T-helper 1 cell (primary cell): ENCODE measurements at places on chromosomes 7 and 10.

GRCh38 chr7:11404355-11404754, 427.6 kb downstream of the THSD7A start:
- no peak for DNase-seq

DNA sequence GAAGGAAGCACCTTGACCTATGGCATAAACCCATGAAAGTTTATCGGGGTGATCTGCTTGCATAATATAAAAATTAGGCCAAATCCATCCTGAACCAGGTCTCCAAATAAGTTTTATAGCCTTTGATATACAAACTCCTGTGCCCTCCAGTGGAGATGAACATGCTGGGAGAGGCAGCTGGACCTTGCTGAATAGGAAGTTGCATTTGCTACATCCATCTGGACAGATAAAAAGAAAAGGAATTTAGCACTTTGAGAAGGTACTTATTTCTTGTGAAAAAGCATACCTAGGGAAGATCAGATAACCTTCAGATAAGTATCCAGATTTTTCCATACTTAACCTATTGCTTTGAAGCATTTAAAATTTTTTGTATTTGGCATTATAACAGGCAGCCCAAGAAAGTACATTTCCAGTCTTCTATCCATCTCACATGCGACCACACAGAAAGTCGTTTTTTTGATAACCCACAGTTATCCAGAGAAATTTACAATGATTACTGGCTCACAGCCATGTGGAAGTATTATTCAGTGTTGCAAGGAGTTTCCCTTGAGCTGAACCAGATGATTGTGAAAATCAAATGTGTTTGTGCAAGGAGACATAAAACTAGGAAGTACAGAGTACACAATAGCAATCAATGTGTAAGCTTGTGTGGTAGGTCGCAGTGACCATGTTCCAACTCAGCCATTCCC, 124.4 kb upstream of the STK17A start:
- DNase-seq = no peak

- no peak for DNase-seq
These were observed 13.8 kb downstream of the BAIAP2L1 start for GRCh38 chr7:98387131-98387530.

DNA sequence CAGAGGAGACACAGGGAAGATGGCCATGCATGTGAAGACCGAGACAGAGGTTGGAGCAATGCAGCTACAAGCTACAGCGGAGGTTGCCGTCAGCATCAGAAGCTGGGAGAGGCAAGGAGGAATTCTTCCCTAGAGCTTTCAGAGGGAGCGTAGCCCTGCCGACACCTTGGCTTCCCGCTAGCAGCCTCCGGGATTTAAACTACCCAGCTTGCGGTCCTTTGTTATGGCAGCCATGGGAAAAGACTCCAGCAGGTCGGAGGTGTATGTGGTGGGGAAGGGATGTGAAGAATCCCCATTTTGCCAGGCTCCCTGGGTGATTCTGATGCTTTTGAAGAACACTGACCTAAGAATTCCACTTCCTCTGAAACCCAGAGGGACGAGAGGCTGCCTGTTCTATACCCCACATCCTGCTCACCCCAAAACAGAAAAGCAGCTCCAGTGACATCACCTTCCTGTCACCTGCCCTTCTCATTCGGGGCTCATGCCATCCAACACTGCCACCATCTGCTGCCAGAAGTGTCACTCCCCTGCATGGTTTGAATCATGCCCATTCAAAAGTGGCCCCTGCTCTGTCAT, 3.3 kb upstream of the SEPHS1 start:
- no peak for DNase-seq

- DNase-seq = no peak
These were observed 236.9 kb downstream of the SLC25A13 start for GRCh38 chr7:96084881-96085553.

GRCh38 chr7:139737221-139738100, 40.3 kb downstream of the HIPK2 start:
- no peak for DNase-seq

- DNase-seq = peak; percentile 14
These were observed 25.5 kb downstream of the LDB3 start for GRCh38 chr10:86693721-86694369.

GRCh38 chr7:65454469-65454868, 80.8 kb downstream of the ZNF92 start:
- no peak for DNase-seq

- DNase-seq = no peak
These were observed 12.3 kb downstream of the ERCC6 start for GRCh38 chr10:49526619-49527018.

GRCh38 chr10:88922041-88922440, 30.5 kb downstream of the ACTA2 start:
- DNase-seq = no peak

DNA sequence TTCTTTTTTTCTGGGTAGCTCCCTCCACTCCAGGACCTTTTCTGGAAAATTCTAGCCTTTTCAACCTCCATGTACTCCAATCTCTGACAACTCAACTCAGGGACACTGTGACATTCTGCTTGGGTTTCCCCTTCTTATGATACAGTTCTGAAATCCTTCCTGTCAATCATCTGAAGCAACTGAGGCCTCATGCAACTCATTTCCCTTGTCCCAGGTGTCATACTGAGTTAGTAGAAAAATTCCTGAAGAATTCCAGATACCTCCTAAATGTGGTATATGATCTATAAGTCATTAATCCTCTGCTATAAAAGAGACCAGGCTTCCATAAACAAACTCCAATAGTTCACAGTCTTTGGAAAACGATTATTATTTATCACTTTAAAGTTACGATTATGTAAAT, 43.0 kb upstream of the MYO3A start:
- no peak for DNase-seq

GRCh38 chr10:131785121-131785460, 115.7 kb upstream of the PPP2R2D start:
- no peak for DNase-seq

GRCh38 chr7:84092207-84092606, 102.4 kb downstream of the SEMA3A start:
- DNase-seq = no peak

DNA sequence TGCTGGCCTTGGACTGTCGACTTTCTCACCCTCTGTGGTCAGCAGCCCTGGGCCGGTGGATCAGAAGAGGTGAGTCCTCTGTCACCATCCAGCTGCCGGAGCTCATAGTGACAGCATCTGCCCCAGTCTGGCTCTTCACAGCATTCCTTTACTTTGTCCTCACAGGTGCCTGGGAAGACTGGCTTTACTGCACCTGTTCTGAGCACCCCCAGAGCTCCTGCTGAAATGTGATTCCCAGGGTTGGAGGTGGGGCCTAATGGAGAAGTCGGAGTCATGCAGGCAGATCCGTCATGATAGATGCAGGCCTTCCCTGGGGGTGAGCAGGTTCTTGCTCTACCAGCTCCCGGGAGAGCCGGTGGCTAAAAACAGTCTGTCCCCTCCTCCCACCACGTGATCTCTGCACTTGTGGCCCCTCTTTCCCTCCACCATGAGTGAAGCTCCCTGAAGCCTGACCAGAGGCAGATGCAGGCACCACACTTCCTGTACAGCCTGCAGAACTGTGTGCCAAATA, 171.5 kb downstream of the ZMYND11 start:
- DNase-seq = no peak

GRCh38 chr7:25765110-25765655, 386.8 kb upstream of the NFE2L3 start:
- DNase-seq = no peak

DNA sequence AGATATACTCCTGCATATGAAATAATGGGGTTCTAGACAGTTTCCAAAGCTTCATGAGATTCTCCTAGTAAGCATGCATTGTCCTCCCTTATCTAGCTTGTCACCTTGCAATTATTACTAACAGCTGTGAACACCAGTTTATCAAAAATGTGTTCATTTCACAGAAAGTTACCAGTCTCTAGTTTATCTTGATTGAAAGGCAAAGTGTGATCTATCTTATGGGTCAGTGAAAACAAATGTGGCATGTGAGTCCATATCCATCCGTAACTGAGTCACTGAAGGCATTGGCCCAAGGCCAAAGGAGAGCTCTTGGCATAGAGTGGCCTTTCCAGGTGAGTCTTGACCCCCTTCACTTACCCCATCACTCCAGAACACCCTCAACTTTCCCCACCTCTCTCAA, 53.2 kb downstream of the GSAP start:
- no peak for DNase-seq

- DNase-seq = no peak
These were observed 108.9 kb downstream of the UPF2 start for GRCh38 chr10:11933577-11934223.

DNA sequence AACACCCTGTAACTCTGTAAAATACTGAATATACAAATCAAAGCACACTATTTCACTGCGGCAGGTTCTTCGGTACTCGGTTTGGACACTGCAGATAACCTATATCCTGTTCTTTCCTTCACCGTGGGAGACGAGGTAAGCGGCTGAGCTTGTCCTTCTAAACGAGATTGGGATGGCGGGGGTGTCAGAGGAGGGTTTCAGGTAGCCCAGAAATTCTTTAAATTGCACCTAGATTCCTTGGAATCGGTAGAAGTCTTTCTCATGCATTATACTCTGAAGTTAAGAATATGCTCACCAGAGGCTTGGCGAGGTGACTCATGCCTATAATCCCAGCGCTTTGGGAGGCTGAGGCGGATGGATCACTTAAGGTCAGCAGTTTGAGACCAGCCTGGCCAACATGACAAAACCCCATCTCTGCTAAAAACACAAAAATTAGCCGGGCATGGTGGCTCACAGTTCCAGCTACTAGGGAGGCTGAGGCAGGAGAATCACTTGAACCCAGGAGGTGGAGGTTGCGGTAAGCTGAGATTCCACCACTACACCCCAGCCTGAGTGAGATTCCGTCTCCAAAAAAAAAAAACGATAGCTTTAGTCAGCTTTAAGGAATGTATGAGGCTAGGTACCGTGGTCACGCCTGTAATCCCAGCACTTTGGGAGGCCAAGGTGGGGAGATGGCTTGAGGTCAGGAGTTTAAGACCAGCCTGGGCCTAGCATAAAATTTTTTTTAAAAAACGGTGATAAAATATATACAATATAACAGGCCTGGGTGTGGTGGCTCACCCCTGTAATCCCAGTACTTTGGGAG, 10.1 kb upstream of the LAT2 start:
- DNase-seq = no peak

GRCh38 chr10:67780759-67781538, 57.0 kb downstream of the DNAJC12 start:
- no peak for DNase-seq

DNA sequence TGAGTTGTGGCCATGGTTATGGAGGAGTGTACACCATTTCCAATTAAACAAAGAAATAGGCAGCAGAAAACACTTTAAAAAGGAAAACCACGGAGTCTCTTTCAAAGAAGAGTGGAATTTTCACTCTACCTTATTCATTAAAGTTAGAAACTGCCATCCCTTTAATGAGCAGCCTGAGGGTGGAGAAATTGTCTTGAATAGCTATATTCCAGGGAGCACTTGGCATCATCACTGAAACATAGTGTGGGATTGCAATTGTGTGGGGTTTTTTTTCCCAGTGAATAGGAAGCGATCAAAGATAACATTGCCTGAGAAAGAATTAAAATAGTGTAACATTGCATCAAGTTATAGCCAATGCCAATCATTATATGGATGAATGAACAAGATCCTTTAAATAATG, 191.6 kb downstream of the TEX36 start:
- DNase-seq = no peak

DNA sequence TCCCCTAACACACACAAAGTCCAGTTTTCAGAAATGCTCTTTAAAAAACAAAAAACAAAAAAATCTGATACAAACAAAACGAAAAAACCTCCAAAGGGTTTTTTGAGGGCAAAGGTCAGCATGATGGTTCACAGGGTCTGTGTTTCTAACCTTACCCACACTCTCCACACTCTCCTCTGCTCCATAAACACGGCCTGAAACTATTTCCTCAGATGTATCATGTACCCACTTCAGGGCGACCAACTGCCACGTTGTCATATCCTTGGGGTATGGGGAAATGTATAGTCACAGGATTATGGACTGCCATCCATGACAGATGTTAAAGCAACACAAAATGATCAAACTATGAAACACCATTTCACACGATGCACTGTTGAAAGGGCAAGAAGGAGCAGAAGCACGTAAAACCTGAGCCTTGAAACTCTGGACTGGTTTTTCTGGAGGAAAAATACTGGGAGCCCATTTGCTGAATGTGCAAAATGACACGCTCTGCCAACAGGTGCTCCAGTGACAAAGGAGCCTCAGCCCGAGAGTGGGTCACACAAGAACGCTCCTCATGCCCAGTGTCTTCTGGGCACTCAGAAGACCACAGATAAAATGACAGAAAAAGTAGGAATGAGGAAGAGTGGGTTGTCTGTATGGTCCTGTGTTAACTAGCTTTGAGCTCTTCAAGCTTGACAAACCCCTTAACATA, 15.8 kb downstream of the NAPEPLD start:
- no peak for DNase-seq

GRCh38 chr7:34675749-34676374, 17.8 kb downstream of the NPSR1 start:
- no peak for DNase-seq

DNA sequence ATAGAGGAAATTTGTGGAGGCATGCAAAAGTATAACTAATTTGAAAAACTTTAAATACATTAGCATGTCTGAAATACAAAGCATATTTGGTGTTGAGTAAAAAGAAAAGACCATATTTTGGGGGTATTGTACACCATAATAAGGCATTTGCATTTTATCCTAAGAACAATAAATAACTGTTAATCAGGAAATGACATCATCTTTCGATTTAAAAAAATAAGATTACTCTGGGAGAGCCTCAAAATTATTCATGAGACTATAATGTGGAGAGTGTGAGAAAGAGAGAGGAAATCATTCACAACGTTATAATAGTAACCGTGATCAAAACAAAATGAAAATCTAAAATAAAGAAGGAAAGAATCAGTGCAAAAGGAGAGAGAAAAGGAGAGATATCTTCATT, 712.3 kb upstream of the POT1 start:
- no peak for DNase-seq

DNA sequence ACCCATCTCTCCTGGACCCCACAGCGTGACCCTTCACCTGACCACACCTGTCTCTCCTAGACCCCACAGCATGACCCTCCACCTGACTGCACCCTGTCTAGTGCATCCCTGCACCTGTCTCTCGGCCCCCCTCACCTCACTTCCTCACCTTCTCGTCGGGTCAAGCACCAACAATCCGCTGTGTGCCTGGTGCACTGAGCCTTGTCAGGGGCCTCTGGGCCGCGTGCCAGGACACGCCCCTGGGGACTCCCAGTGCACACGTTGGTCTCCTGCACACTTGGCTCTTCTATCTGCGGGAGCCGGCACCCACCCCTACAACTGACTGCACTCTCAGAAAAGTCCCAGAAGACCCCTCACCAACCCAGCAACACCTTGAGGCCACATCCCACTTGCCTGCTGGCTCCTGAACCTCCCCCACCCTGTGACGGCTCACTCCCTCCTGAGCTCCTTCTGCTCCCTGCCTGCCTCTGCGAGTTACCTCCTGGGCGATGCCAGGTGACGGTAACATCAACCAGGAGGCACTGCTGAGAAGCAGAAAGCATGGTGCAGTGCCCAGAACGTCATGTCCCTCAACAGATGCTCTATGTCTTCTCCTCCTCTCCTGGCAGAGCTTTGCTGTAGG, 147.6 kb downstream of the DIP2C start:
- DNase-seq = no peak

GRCh38 chr10:71035511-71036296, 147.3 kb upstream of the PCBD1 start:
- DNase-seq = no peak

GRCh38 chr7:36153571-36154097, 580 bp downstream of the EEPD1 start:
- DNase-seq = peak; percentile 21
